HFFc6 (cell line): ENCODE measurements at places on chromosomes 7 and 10. TPM values are rescaled to one million over a fixed set of nuclear protein-coding genes. Genes with fewer than 3 reads are reported as not detected.

- DNase-seq, result no peak
Measured at GRCh38 chr10:28768227-28768626, 90.9 kb downstream of the BAMBI start.

DNA sequence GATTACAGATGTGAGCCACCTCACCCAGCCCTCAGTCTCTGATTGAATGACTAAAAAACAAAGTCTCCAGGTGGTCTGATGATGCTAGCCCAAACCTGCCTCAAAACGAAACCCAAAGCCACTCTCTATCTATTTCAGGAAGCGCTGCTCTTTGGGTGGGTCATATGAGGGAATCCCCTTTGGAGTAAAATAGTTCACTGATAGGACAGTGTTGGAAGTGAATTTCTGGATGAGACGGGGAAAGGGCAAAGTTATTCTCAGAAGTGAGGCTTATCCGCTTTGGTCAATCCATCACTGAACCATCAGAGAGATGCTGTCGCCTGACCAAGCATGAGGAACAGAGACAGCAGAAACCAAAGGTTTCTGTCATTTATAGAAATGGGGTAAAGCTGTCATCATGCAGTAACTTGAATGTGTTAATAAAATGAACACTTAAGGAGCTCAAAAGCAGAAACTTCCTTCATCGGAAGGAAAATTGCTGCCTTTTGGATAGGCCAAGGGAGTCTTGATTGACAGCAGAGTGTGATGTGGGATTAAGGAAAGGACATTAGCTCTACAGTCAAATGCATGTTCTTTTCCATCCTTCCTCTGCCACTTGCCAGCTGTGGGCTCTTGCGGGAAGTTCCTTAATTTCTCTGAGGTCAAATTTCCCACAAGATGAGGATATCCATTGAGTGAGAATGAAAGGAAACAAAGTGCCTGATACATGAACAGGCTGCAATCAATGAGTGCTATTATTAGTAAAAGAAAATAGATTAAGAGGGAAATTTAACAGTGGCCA, 64.9 kb upstream of the C1QL3 start:
- DNase-seq, result no peak

- DNase-seq, result no peak
Measured at GRCh38 chr10:23406409-23406808, 32.5 kb upstream of the OTUD1 start.

GRCh38 chr7:66013938-66014337, 31.9 kb upstream of the GUSB start:
- DNase-seq, result peak; percentile 65

DNA sequence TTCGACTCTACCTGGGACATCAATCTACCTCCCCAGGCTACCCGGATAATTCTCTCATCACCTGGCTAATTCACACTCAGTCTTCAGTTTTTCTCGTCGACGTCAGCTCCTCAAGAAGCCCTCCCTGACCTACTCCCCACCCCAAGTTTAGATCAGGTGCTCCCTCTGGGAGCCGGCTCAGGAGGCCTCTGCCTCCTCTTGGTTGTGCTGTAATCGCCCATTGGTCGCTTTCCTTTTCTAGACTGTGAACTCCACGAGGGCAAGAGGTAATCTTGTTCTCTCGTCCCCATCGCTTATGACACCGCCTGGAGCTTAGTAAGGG, 461 bp upstream of the WIPF3 start:
- no peak for DNase-seq

- DNase-seq, result no peak
Measured at GRCh38 chr7:12178317-12178716, 32.8 kb upstream of the TMEM106B start.

DNA sequence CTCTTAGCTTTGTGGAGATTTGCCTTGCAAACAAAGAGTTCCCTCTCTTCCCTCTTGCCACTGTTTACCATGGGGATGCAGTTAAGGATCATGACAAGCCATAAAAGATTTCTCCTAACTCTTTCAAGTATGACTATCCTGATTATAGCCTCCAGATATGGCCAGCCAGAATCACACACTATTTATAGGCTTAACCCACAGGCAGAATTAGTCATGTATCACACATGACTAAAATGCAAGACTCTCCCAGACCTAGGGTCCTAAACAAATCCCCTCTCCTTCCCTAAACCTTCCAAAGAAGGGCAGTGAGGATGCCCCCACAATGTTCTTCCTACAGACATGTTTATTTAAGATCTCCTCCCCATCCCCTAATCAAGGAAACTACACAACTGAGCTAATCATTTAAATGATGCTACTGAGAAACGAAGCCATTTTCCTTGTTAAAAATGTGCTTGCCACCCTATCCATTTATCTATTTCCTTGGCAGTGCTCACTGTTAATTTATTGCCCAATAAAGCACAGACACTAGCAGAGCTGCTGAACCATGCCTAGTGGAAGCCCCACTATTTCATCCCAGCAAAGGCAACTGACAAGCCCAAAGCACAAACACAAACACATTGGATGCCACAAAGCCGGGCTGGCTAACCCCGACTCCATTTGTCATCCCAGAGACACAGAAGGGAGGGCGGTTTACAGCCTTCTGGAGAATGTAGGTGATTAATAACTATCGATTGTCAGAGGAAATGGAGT, 363.4 kb downstream of the KCNMA1 start:
- peak; percentile 96 for DNase-seq

- peak; percentile 57 for DNase-seq
Measured at GRCh38 chr7:111090846-111091245, at the start of gene LRRN3. Gene LRRN3, plus strand, starts transcription at chr7:111091127. Its CDS starts 31,646 bp downstream, at chr7:111122773.

DNA sequence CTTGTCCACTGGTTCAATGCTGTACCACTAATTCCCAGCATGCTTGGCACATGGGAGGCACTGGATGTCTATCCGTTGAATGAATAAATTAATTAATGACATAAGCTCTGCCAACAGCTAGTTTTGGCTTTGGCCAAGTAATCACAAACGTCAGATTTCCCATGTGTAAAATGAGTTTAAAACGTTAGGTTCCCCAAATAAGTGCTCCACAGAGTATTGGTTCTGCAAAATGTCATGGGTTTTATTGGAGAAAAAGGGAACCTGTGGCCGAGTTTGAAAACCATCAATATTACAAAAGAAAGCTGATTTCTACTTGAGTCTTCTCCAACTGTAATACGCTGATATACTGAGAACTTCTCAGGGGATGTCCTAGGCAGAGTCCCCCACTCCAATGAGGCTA, 23.2 kb downstream of the ELMO1 start:
- no peak for DNase-seq

GRCh38 chr7:39086638-39087360, 109.1 kb downstream of the POU6F2 start:
- no peak for DNase-seq

- DNase-seq, result peak; percentile 31
Measured at GRCh38 chr10:70668454-70668970, 3.8 kb upstream of the ADAMTS14 start.

DNA sequence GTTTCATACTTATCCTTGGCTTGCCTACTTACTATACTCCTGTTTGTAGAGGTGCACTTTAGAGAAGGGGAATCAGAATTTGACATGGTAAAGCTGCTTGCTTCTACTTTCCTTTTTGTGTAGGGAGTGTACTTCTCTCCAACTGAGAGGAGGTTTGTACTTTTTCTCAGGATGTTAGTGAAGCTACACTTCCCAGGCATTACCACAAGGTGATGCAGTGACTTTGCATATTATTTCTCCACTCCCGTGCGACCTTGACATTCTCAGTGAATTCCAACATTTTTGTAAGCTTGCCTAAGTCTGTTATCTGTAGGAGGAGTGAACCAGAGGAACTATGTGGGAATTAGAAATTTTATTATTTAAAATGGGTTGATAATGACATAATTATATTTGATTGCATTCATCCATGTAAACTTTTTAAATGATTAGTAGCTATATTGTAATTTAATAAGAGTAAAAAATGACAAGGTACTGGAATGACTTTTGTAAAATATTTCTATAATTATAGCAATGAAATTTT, 5.2 kb downstream of the TAX1BP1 start:
- DNase-seq, result peak; percentile 77

- no peak for DNase-seq
Measured at GRCh38 chr10:93758891-93759410, 1.2 kb downstream of the LGI1 start.

- DNase-seq, result no peak
Measured at GRCh38 chr7:69608878-69609277, 10.6 kb downstream of the AUTS2 start.

DNA sequence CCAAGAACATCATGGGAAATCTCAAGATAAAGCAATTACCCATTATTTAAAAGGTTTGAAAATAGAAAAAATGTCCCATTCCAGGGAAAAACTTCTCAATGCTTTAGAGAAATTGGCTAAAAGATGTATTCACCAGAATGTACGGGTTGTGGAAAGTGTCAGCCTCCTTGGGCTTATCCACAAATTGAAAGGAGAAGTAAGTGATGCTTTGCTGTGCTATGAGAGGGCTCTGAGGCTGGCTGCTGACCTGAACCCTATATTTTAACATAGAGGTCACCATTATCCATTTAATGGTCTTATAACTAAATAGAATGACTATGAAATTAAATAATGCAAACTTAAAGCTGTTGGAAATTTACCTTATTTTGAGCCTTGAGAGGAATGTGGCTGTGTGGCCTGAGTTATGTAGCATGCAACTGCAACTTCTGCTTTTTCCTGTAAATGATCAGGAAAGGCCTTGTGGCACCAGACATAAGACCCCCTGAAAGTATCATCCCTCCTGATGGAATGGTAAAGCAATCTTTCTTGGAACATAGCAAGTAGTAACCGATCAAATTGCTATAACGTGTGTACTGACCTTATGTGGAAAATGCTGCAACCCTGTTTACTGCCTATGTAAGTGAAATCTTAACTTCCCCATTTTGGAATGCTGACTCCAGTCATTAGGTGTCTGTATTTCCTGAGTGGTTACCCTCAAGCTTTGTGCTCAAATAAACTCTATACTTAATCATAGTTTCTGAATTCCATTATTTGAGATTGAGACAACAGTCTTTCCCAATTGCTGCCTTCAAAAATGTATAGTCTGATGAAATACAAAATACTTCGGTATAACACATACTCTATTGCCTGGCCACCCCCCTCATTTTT, 6.9 kb downstream of the IFIT1B start:
- DNase-seq, result no peak

DNA sequence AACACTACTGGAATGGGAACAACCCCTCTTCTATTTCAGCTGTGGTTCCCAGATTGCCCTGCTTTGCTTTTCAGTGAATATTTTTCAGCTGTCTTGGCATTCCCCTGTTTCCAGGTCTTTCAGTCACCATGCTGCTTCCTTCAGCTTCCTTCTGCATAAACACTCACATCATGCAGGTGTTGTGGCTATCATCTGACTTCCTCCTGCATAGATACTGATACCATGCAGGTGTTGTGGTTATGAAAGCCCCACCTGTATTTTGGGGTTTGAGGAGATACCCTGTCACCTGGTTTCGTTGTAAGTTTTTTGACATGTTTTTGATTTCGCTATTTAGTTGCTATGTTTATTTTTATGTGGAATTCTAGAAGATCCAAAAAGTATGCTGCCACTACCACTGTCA, 71.5 kb downstream of the SLC35B4 start:
- no peak for DNase-seq

DNA sequence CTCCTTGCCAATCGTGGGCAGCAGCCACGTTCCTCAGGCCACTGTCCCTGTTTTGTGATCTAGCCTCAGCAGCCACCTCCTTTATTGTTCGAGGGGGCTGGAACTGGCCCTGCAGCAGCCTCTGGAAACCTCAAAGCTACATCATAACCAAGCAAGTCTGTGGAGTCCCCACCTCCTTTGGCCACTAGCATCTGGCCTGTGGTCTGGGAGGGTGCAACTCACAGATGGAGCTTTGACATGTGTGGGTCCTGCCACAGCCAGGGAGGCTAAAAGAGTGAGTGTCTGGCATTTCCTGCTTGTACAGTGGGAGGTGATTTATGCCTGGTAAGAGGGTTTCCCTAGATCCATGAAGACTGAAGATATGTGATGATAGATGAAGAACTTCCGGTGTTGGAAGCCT, 32.3 kb upstream of the NUB1 start:
- DNase-seq, result peak; percentile 25

DNA sequence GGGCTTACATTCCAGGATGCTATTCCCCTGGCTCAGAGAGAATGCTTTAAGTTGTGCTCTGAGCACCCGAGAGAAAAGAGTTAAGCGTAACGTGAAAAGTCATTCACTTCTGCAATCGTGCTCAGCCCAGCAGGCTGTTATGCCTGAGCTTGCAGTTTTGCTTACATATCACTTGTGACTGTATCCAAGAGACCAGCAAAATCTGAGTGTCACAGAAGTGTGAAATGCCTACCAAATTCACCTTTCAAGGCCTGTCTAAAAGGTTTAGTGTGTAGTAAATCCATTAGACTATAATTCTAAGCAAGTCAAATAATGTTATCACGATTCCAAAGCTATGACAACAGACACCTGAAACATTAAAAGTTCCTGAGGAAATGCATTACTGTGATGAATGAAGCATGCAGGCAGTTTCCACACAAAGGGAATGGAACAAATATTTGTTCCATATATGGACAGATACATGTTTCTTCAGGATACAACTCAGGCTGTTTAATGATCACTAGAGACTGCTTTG, 20.1 kb downstream of the ITGB1 start:
- peak; percentile 35 for DNase-seq

GRCh38 chr7:39446546-39446945, 119.7 kb upstream of the YAE1 start:
- no peak for DNase-seq

GRCh38 chr7:147911201-147911601, 679.4 kb upstream of the C7orf33 start:
- no peak for DNase-seq

- no peak for DNase-seq
Measured at GRCh38 chr10:127215866-127216265, 19.5 kb upstream of the INSYN2A start.

SLC16A12 gene
- total RNA-seq, result not detected in 3 replicates

TLL2 gene
- total RNA-seq, result 0.22 to 0.38 TPM (median 0.24 TPM) in 3 replicates

PGAM2 gene
- 0.36 to 0.38 TPM in 2 of 3 replicates, not detected in the other for total RNA-seq

PILRA gene
- total RNA-seq, result 0.34 to 0.41 TPM in 2 of 3 replicates, not detected in the other

NET1 gene
- 65.1 to 89.9 TPM (median 89.0 TPM) in 3 replicates for total RNA-seq

SOSTDC1 gene
- total RNA-seq, result not detected in 3 replicates

MOGAT3 gene
- not detected in 3 replicates for total RNA-seq

DENND11 gene
- total RNA-seq, result 3.5 to 4.4 TPM (median 3.8 TPM) in 3 replicates

LRRD1 gene
- not detected in 2 replicates for total RNA-seq

SPOCK2 gene
- total RNA-seq, result 0.39 TPM in 1 of 3 replicates, not detected in the others

EMX2 gene
- not detected in 3 replicates for total RNA-seq

CEP55 gene
- total RNA-seq, result 19.7 to 55.3 TPM (median 41.5 TPM) in 3 replicates
